ENCODE measurements at places on chromosomes 4 and X. TPM values are rescaled to one million over a fixed set of nuclear protein-coding genes. Genes with fewer than 3 reads are reported as not detected.
A peak's percentile ranks its signal among the peaks of the same experiment; 100 is the strongest.

- DNase-seq, result no peak
Observed at GRCh38 chr4:2062168-2062807, 3.2 kb downstream of the NAT8L start.

DNA sequence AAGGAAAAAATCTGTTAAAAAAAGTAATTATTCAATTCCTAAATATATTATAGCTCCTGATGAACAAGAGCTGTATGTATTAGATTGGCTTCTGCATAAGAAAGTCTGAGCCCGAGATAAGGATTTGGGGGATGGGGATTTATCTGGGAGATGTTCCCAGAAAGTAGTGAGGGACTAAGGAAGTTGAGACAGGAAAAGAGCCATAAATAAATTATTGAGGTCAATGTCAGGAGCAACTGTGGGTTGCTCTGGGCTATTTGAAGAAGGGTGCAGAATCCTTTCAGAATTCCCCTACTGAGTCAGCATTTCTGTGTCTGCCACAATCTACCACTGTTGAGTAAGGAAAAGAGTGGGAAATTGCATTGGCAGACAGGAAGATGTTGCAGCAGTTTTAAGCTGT is 3.1 kb upstream of the TDO2 start:
- peak; percentile 6 for DNase-seq

DNA sequence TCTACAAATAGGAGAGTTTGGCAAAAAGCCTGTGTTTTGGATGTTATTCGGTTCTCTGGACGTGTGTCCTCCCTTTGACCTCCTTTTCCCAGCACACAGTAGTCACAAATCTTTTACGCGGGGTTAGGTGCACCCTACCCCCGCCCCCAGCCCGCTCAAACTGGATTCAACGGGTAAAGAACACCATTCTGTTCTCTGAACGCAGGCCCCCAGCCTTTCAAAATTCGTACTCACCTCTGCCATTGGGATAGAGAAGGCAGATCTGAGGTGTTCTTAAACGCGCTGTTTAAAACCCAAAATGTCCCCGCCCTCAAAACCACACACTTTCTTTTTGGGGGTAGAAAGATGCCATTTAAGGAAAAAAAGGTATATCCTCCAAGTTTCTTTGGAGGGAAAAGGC is 2.7 kb downstream of the LEF1 start:
- DNase-seq, result no peak

DNA sequence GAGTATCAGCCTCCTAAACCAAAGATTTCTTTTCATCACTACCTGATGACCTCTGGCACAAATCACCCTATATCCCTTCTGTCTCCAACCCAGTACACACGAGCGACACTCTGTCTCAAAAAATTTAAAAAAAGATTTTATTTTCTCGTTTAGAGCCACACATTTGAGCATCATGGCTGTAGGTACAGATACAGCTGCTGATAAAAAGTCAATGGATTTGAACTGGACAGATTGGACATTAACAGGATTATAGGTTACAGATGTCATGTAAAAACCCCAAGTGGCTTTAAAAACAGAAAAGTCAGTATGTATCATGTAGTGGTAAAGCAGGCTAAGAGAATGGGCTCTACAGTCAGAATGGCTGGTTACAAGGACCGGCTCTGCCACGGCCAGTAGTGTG is 171.1 kb downstream of the SCFD2 start:
- no peak for DNase-seq

The USP17L17 gene
- not detected for polyA plus RNA-seq

DNA sequence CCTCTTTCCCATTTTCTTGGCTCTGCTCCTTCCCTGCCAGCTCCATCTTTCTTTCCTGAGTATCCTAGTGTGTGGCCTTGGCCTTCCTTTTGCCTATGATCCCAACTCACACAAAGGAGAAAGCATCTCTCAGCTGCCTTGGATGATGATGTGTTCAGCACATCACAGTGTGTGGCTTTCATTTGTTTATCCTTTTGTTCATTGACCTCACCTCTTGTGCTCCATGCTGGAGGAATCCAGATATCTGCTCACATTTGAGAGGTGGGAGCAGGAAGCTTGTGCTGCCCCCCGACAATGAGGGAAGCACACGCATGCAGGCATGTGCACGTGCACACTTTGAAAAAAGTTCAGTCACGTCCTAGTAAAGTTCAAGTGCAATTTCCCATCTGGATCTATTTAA is 131.0 kb downstream of the SMIM20 start:
- DNase-seq, result no peak

The SFRP2 gene
- not detected for polyA plus RNA-seq

The NDNF gene
- polyA plus RNA-seq, result not detected

DNA sequence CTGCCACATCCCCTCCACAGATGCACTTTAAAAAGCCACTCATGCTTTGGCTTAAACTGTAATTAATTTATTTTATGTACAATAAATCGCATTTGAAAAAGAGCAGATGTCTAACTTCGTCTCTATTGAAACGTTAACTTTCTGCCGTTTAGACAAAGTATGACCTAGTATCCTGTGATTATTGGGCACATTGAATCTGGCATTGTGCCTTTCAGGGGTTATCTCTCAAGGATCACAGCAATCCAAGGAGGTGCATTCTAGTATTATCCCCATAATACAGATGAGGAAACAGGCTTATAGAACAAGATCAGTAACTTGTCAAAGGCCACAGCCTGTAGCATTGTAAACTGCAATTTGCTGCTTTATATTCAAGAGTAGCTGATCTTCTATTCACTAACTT is 4.6 kb downstream of the RASL11B start:
- DNase-seq, result no peak

- DNase-seq, result no peak
Observed at GRCh38 chrX:13891377-13892140, 74.7 kb upstream of the GPM6B start.

DNA sequence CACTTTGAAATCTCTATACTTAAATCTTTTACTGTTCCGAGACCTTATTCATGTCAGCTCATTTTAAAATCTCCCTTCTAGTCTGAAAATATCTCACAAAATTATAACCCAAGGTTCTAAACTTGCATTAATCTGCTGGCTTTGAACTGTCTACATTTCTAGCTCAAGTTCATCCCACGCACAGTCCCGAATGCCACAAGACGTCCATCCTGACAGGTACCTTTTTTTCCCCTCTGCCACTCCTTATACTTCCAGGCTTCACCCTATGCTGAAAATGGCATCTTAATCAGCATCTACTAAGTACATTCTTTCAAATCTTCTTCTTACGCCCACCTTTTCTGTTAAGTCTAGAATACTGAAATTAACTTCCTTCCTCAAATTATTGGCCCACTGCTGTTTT is 259.2 kb upstream of the GALNTL6 start:
- DNase-seq, result no peak

DNA sequence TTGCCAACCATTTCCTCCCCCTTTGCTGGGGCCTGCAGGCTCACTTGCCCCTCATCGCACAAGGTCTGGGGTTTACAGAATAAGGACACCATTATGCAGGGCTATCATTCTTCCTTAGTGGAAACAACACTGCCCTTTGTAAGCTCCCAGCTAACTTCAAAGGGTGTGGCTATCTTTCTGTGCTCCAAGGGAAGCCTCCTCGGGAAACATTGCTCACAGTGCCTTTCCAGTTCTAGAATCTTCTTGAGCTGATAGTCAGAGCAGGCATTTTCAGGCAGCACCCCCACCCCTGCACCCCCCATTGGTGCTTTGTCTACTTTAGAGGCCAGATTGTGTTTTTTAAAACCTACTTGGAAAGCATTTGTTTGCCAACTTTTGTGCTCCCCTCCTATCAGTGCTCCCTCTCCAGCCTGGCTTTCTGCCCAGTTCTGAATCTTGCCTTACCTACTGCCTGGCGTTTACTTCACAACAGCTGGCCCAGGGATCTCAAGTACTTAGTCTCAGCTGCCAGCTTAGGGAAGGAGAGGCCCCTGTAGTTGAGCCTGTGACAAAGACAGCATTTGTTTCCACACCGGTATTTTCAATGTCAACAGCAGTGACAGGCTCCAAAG is 53.5 kb downstream of the PLAC1 start:
- DNase-seq, result no peak

The ARR3 gene
- not detected for polyA plus RNA-seq

Measured in AG04450 (cell line).